Activated CD4-positive, alpha-beta T cell treated with anti-CD3 and anti-CD28 coated beads, Interleukin-2, amount 10 ng/mL, durations not matched to agents 7 days and 5 days (primary cell): ENCODE measurements at places on chromosomes 1 and 21. TPM values are rescaled to one million over a fixed set of nuclear protein-coding genes. Genes with fewer than 3 reads are reported as not detected.

- H3K4me3 ChIP-seq = no peak overlapping the region
- H3K4me1 ChIP-seq = no peaks in the 10 kb centered on the region
- no peaks in the 10 kb centered on the region for H3K36me3 ChIP-seq
- H3K27ac ChIP-seq = no peak overlapping the region
- H3K27me3 ChIP-seq = peaks cover 4% of the 10 kb centered on the region
These were observed 20.7 kb downstream of the CD1B start for GRCh38 chr1:158310623-158311022.

- no peak overlapping the region for H3K4me3 ChIP-seq
- no peak overlapping the region for H3K27ac ChIP-seq
- no peaks in the 10 kb centered on the region for H3K36me3 ChIP-seq
- no peaks in the 10 kb centered on the region for H3K4me1 ChIP-seq
These were observed 19.1 kb downstream of the CLDN14 start for GRCh38 chr21:36460866-36461265.

DNA sequence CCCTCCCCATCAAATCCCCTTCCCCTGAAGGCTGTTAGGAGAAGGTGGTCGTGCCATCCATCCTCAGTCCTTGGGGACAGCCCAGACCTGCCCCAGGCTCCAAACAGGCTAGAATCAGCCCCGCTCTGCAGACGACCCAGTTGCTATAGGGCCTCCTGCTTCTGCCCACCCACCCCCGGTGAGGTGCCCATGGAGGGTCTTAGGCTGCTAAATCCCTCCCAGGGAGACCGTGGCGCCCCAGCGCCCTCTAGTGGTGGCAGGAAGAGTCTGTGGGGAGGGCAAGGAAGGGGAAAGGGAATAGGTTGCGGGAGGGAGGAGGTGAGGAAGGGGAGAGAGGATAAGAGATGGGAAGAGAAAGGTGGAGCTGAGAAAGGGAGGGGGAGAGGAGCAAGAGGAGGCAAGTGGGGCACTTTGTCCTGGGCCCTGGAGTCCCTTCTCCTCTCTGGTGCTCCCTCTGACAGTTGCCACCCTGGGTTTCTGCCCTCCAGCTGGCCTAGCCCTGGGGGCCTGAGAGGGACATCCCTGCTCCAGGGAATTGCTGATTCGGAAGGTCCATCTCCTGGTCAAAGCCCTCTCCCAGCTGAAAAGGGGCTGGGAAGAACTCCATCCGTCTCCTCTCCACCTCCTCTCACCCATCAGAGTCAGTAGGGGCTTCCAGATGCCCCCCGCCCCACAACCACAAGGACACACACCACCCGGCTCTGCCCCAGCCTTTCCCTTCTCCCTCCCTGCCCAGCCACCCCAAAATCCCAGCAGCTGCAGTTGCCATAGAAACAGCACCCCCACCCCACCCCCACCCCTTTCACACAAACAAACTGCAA is 55.4 kb downstream of the CAMK2N1 start:
- peaks cover 8% of the 10 kb centered on the region for H3K4me1 ChIP-seq
- peaks cover 18% of the 10 kb centered on the region for H3K27me3 ChIP-seq
- H3K27ac ChIP-seq = no peak overlapping the region
- no peaks in the 10 kb centered on the region for H3K36me3 ChIP-seq

GRCh38 chr1:50308878-50309277 is 114.4 kb downstream of the DMRTA2 start:
- no peaks in the 10 kb centered on the region for H3K27me3 ChIP-seq
- H3K27ac ChIP-seq = no peak overlapping the region
- no peaks in the 10 kb centered on the region for H3K4me1 ChIP-seq
- no peak overlapping the region for H3K4me3 ChIP-seq
- no peaks in the 10 kb centered on the region for H3K36me3 ChIP-seq
- peak; percentile 33 for DNase-seq

- no peaks in the 10 kb centered on the region for H3K36me3 ChIP-seq
- no peak overlapping the region for H3K4me3 ChIP-seq
- no peak for DNase-seq
These were observed 24.4 kb upstream of the DOCK7 start for GRCh38 chr1:62712336-62713243.

GRCh38 chr1:94011709-94012595 is 102.7 kb upstream of the GCLM start:
- no peaks in the 10 kb centered on the region for H3K36me3 ChIP-seq
- no peak overlapping the region for H3K27ac ChIP-seq

DNA sequence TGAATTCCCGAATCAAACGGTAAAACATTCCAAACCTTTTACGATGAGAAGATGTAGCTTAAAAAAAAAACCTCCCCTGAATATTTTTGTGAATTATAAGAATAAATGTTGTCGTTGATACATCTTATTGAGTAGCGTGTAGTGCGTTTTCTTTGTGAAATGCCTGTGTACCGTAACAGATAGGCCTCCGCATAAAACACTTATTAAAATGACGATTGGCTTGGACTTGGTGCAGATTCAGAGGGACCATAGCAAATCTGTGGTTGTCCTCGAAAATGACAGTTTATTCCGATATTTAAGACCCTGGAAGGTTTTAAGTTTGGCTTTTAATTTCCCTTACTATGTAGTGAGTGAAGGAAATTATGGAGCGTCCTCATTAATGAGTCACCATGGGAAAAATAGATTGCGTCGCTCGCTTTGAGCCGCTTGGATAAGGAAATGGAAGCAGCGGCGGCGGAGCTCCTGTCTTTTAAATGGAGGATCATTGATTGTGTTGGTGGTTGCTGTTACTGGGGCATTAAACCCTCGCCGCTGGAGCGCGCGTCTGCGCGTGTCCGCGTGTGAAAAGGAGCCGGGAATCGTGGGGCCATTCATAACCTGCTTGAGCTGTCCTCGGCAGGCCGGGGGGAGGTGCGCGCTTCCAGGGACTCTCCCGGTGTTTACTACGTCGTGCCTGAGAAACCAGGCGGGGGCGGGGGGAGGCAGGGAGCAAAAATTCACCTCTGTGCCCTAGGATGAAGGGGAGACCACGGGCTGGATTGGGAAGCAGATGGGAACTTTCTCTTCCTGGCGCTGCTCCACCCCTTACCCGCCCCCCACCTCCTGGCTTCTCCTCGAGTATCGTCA is 1.6 kb downstream of the SPEN start:
- H3K4me3 ChIP-seq = peak overlapping the region; percentile 96
- peak overlapping the region; percentile 94 for H3K27ac ChIP-seq
- H3K4me1 ChIP-seq = peaks cover 49% of the 10 kb centered on the region
- H3K36me3 ChIP-seq = peaks cover 14% of the 10 kb centered on the region
- no peaks in the 10 kb centered on the region for H3K27me3 ChIP-seq

- H3K27me3 ChIP-seq = no peaks in the 10 kb centered on the region
- H3K36me3 ChIP-seq = peaks cover 16% of the 10 kb centered on the region
- H3K4me3 ChIP-seq = no peak overlapping the region
- H3K4me1 ChIP-seq = peaks cover under 1% of the 10 kb centered on the region
- DNase-seq = no peak
These were observed 21.1 kb downstream of the USP1 start for GRCh38 chr1:62457955-62458354.

- no peak overlapping the region for H3K4me3 ChIP-seq
- no peaks in the 10 kb centered on the region for H3K4me1 ChIP-seq
- DNase-seq = peak; percentile 31
- H3K27ac ChIP-seq = no peak overlapping the region
- H3K27me3 ChIP-seq = no peaks in the 10 kb centered on the region
These were observed 13.6 kb downstream of the GRIK3 start for GRCh38 chr1:37020653-37021277.

- H3K36me3 ChIP-seq = no peaks in the 10 kb centered on the region
- H3K27me3 ChIP-seq = no peaks in the 10 kb centered on the region
- H3K4me1 ChIP-seq = no peaks in the 10 kb centered on the region
- no peak overlapping the region for H3K27ac ChIP-seq
- no peak for DNase-seq
These were observed 238.8 kb downstream of the ST6GALNAC3 start for GRCh38 chr1:76313304-76313703.

DNA sequence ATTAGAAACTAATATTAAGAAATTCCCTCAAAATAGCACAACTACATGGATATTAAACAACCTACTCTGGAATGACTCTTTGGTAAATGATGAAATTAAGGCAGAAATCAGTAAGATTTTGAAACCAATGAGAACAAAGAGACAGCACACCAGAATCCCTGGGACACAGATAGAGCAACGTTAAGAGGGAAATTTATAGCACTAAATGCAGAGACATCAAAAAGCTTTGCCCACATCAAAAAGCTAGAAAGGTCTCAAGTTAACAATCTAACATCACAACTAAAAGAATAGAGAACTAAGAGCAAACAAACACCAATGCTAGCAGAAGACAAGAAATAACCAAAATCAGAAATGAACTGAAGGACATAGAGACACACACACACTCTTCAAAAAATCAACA is 48.6 kb upstream of the LRRC8B start:
- H3K27ac ChIP-seq = no peak overlapping the region
- DNase-seq = no peak
- H3K27me3 ChIP-seq = peaks cover 37% of the 10 kb centered on the region
- H3K4me1 ChIP-seq = peaks cover 7% of the 10 kb centered on the region
- H3K36me3 ChIP-seq = peaks cover 16% of the 10 kb centered on the region
- no peak overlapping the region for H3K4me3 ChIP-seq

DNA sequence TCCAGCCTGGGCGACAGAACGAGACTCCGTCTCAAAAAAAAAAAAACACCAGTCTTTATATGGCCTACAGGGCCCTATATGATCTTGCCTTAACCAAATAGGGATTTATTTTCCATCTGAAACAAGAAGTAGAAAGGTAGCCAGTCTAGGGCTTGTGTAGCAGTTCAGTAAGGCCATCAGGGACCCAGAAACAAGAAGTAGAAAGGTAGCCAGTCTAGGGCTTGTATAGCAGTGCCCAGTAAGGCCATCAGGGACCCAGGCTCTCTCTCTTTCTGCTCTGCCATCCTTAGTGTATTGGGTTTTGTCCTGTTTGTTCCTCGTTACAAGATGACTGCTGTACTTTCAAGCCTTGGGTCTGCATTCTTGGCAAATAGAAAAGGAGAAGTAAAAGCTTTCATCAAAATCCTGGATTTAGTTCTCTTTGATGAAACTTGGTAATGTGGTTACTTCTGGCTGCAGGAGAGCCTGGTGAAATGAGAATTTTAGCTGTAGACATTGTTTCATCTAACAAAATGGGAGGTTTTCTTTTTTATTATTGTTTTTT is 46.1 kb downstream of the PKN2 start:
- no peak overlapping the region for H3K27ac ChIP-seq
- H3K4me1 ChIP-seq = peaks cover 6% of the 10 kb centered on the region
- DNase-seq = no peak
- H3K27me3 ChIP-seq = no peaks in the 10 kb centered on the region
- H3K36me3 ChIP-seq = peaks cover 24% of the 10 kb centered on the region

- H3K36me3 ChIP-seq = peaks cover 71% of the 10 kb centered on the region
- H3K4me3 ChIP-seq = no peak overlapping the region
- peaks cover 5% of the 10 kb centered on the region for H3K4me1 ChIP-seq
- no peaks in the 10 kb centered on the region for H3K27me3 ChIP-seq
These were observed 14.4 kb downstream of the GBP1 start for GRCh38 chr1:89050649-89051033.

DNA sequence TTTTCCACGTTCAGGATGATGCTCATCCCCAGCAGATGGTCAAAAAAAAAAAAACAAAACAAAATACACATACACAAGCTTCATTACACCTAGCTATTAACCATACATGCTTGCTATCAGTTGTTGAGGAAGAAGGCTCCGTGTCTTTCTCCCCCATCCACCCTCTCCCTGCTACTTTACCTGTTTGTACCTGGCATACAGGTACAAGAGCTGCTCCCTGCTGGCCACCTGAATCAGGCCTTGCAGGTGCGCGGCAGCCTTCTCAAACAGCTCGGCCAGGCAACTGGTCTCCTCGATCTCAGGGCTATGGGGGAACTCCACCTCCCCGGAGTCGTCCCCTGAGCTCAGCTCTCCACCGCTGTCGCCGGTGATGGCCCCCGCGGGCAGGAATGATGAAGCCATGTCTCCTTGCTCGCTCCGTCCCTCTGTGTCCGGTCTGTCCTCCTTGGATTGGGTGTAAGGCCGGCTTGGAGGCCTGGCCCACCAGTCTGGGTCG is 464 bp downstream of the ACBD6 start:
- H3K27me3 ChIP-seq = peaks cover 2% of the 10 kb centered on the region
- no peak for DNase-seq
- peaks cover 36% of the 10 kb centered on the region for H3K4me1 ChIP-seq
- H3K27ac ChIP-seq = peak overlapping the region; percentile 98
- peak overlapping the region; percentile 95 for H3K4me3 ChIP-seq

GRCh38 chr1:72567521-72567920 is 285.2 kb upstream of the NEGR1 start:
- DNase-seq = no peak
- no peaks in the 10 kb centered on the region for H3K36me3 ChIP-seq
- no peak overlapping the region for H3K4me3 ChIP-seq

DNA sequence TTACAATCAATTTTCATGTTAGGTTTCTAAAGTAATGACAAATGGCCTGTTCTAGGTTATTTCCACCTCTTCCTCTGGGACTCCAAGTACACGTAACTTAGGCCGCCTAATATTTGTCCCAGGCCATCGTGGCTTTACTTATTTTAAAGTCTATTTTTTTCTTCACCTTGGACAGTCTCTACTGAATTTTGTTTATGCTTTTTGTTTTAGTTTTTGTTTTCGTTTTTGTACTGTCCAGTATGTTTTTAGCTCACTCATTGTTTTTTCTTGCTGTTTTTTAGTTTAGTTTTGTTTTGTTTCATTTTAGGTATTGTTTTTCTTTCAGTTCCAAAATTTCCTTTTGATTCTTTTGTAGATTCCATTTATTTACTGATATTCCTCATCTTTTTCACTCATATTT is 187.7 kb upstream of the RNPC3 start:
- no peaks in the 10 kb centered on the region for H3K27me3 ChIP-seq
- H3K36me3 ChIP-seq = no peaks in the 10 kb centered on the region
- DNase-seq = no peak
- no peak overlapping the region for H3K27ac ChIP-seq

DNA sequence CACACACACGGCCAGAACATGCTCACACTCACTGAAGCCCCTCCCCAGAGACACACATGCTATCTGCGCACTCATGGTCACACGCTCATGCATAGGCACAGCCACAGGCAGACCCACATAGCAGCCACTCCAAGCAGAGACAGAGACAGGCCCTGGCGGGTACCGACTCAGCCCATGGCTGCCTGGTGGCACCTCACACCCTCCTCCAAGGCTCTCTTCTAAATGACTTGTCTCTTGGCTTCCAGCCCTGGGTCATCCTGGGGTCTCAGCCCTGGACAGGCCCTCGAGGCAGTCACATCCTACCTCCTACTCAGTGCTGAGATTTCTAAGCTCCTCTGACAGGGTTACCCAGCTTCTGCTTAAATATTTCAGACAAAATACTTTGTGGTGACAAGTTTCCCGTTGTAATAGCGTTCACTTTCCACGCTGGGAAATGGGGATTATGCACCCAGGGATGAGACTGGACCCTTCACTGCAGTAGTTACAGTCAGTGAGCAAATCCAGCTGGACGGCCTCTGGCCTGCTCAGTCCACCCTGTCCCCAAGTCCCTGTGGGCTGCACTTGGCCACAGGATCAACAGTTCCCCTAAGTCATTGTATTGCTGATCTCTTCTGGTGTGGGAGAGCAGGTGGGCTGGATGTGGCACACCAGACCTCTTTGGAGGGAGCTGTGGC is 2.9 kb upstream of the NFASC start:
- H3K4me3 ChIP-seq = no peak overlapping the region
- no peaks in the 10 kb centered on the region for H3K36me3 ChIP-seq
- peaks cover 13% of the 10 kb centered on the region for H3K27me3 ChIP-seq
- DNase-seq = no peak

Gene DHX9
- total RNA-seq = 225 TPM

Gene FCRL5
- not detected for total RNA-seq

Gene TRIM67
- not detected for total RNA-seq

Gene SH3D21
- total RNA-seq = 6.9 TPM

Gene CELA3B
- not detected for total RNA-seq

Gene CTTNBP2NL
- total RNA-seq = 0.84 TPM

Gene ORC1
- 36.7 TPM for total RNA-seq

Gene C1orf115
- total RNA-seq = 0.73 TPM

Gene DNALI1
- 0.47 TPM for total RNA-seq

Gene LEPROT
- 19.6 TPM for total RNA-seq

Gene PLA2G2D
- total RNA-seq = not detected

Gene PLA2G2C
- not detected for total RNA-seq

Gene TMPRSS2
- not detected for total RNA-seq

Gene CA6
- total RNA-seq = 0.31 TPM

Gene LMX1A
- total RNA-seq = not detected
